ENCODE measurements at places on chromosomes 2 and 18.

GRCh38 chr2:53315149-53315548, 452.5 kb upstream of the CHAC2 start:
- no peak for DNase-seq

GRCh38 chr18:3546106-3546505, 96.1 kb downstream of the TGIF1 start:
- DNase-seq, result no peak

DNA sequence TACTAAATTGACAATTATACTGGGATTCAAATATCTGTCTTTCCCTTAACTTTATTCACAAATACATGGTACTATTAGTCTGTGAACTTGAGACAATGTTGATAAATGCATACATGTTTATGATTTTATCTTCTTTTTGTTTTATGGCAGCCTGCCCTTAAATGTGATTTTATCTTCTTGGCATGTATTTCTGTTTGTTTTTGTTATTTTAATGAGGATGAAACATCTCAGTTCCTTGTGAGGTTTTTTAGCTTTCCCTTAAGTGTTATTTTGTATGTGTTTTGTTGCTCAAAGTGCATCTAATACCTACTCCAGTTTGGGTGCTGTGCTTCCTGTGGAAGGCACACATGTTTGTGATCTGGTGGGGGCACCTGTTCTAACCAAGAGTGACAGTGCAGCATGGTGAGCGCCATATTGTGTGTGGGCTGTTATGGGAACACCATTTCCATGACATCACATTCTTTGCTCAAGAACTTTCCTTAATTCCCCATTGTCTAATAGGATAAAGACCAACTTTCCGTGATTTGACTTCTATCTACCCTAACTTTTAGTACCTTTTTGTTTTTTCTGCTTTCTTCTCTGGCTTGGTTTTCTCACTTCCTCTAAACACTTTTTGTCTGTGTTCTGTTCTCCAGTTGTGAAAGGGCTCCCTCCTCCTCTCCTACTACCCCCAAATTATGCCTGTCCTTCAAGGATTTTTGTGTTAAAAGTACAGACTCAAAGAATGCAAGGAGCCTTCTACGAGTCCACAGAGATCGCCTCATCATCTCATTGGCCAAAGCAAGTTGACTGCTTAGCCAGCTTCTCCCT, 162.1 kb upstream of the TTC39C start:
- DNase-seq, result no peak

DNA sequence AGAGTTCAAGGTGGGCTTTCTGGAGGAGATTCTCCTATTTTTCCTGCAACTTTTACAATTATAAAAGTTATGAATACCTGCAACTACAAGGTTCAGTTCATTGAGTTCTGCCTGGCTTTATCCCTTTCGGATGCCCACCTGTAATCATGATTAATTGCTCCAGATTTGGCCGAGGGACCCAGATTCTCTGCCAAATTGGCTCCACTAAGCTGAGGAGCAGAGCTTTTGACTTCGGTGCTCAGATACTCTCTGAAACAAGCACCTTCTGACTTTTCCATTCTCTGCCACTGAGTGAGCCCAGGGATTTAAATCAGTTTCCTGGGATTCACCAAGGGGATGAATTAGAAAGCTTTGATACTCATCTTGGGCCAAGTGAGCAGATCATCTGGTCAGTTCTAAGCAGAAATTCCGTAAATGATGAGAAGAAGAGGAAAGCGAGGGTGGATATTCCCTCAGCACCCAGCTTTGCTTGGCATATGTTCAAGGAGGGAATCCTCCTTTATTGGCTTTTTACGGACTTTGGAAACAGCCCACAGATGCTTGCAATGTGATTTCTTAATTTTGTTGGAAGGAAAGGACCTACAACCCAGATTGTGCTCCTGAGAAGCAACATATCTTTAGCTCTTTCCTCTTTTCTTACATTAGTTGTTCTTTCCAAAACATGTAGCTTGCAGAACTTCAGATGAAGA, 179.2 kb downstream of the SETBP1 start:
- no peak for DNase-seq

- DNase-seq, result no peak
These were observed 112.2 kb upstream of the NABP1 start for GRCh38 chr2:191565647-191566198.

GRCh38 chr2:127517465-127517864, 8.8 kb downstream of the IWS1 start:
- no peak for DNase-seq

- DNase-seq, result no peak
These were observed 29.5 kb downstream of the TMEM163 start for GRCh38 chr2:134689315-134689714.

- DNase-seq, result no peak
These were observed 227.6 kb downstream of the MYCN start for GRCh38 chr2:16167870-16168426.

GRCh38 chr2:111954602-111955332, 56.4 kb downstream of the MERTK start:
- no peak for DNase-seq

DNA sequence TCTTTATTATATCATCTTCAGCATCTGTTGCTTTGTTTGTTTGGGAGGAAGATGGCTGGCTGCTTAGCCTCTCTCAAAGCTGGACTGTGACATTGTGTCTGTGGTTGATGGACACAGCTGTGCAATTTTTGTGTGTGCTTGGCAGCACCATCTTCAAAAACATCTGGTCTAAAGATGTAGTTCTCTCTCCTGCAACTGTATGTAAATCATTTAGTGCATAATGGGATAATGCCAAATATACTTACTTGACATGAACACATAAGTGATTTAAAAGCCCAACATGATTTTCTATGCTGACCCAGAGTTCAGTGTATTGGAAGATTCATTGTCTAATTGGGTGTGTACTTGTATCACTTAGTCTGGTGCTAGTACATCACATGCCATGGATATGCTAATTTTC, 112.2 kb downstream of the MAP4K4 start:
- no peak for DNase-seq

- DNase-seq, result no peak
These were observed 94.8 kb upstream of the CXCR4 start for GRCh38 chr2:136212426-136213378.

GRCh38 chr18:63089041-63089440, 230.5 kb downstream of the BCL2 start:
- no peak for DNase-seq

DNA sequence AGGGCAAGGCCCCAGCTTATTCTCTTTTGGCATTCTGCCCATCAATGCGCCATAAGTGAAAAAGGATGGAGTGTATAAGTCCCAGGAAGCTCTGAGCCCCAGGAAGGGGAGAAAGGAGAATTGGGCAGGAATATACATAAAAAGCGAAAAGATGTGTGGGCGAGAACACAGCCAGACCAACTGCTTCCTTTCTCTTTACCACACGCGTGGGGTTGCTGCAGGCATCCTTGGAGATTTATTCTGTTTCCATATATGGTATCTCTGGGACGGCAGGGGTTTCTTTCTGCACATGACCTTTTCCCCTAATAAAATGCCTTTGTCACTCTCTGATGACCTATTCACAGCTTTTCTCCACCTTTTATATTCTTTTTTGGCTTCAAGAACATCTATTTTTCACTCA, 440.5 kb downstream of the NBAS start:
- no peak for DNase-seq

- no peak for DNase-seq
These were observed 24.1 kb upstream of the ANXA4 start for GRCh38 chr2:69717861-69718273.

GRCh38 chr2:9415516-9416169, 7.7 kb downstream of the ITGB1BP1 start:
- DNase-seq, result no peak

DNA sequence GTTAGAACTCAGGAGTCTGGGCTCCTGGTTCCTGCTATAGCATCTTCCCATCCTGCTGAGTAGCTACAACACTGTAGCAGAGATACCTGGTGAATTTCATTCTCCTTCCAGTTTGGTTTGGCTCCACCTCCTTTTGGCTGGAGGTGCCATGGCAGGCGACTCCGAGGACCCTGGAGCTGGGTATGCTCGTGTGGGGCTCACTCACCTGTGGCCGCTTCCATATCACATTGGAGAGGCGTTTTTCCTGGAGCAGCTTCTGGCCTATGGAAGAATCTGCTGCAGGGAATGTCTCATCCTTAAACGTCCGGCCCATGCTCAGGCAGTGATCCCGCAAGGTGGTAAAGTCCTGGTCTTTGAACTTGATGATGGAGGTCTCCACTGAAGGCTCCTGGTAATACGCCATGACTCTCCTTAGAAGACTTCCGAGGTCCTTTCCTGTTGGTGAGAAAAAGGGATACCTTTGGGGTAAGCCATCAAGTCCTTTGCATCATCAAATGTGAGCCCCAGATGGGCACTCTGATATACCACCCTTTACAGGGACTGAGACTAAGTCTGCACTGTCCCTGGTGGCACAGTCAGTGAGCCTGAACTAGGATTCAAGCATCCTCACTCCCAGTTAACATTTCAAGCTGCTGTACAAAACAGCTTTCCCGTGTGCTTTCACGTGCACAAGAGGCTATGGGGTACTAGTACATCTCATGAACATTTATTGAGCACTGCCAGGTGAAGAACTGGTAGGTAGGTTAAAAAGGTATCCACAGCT, 20.1 kb downstream of the CAPN13 start:
- no peak for DNase-seq

GRCh38 chr2:391696-392095, 103.8 kb upstream of the ALKAL2 start:
- no peak for DNase-seq
